NCI-H1436 treated with DMSO at 0.1 percent for 48 hours (cell line): ENCODE measurements at places on chromosomes 13 and 19.

DNA sequence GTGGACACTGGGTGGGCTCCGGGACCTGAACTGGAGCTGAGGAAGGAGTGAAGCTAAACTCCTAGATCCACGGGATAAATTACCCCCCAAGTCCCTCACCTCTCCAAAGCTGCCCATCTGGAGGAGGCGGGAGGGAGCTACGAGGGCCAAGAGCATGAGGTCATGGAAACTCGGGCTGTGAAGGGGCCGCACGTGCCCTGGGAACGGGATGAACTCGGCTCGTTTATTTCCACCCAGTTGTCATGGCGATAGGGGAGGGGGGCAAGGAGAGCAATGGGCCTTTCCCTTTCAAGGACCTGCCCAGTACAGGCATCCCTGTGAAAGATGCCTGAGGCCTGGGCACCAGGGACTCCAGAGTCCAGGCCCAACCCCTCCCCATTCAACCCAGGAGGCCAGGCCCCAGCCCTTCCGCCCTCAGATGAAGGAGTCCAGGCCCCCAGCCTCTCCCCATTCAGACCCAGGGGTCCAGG, 3.8 kb downstream of the PPP1R12C start:
- no peak for DNase-seq

DNA sequence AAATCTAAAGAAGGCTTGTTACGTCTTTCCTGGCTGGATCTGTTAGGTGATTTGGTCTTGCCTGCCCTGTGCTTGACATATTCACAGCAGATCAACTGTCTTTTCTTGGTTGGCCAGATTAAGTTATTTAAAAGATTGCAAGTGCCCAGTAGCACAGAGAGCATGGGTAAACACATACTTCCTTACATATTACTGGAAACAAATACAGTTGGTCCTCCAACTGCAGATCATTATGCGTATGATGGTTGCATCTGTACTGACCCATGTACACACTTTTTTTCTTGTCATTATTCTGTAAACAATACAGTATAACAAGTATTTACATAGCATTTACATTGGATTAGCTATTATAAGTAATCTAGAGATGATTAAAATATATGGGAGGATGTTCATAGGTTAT, 9.2 kb upstream of the MPHOSPH8 start:
- no peak for DNase-seq

GRCh38 chr13:26508885-26509284, 48.6 kb upstream of the WASF3 start:
- DNase-seq, result no peak

DNA sequence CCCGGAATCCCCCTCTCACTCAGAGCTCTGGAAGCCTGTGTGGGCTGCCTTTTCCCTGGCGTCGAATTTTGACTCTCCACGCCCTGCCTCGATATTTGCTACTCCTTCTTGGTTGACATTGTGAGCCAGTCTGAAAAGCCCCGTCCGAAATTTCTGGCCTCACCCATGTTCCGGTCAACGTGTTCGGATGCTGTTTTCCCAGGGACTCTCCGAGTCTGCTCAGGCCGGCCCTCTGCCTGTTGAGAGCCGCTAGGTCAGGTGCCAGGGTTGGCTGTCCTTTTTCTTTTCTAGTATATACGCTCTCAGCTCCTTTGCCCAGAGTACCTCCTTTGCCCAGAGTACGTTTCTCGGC, 6.8 kb upstream of the DGKH start:
- DNase-seq, result no peak

- no peak for DNase-seq
Observed at GRCh38 chr19:17753976-17754375, 2.7 kb downstream of the FCHO1 start.

DNA sequence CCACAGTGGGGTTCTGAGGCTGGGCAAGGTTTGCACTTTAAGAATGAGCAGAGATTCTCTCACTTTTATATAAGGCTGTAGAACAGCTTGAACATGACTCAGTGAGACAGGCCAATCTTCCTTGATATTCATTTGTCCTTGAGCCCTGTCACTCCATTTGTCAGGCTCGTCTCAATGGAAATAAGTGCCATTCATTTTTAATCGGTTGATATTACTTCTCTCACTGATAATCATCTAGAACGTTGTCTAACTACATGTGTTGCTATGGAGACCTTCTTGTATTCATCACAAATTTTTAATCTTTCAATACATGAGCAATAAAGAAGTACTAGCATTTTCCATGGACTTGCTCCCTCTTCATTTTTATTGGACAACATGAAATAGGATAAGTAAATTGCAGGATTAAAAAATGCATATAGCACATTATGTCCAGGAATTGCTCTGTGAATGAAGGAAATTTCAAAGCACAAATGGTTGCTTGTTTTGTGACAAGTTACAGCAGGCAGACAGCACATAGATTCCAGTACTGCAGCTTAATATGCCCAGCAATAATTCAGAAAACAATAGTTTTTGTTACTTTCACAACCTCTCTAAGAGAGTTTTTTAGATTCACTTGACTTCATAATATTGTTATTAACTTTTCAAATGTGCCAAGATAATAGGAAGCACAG, 1178.4 kb upstream of the ATXN8OS start:
- DNase-seq, result no peak

GRCh38 chr19:31214086-31214485, 135.2 kb downstream of the TSHZ3 start:
- no peak for DNase-seq

GRCh38 chr13:88022431-88023208, 351.4 kb downstream of the SLITRK5 start:
- DNase-seq, result no peak

- no peak for DNase-seq
Observed at GRCh38 chr19:4976401-4977298, 7.7 kb downstream of the KDM4B start.

DNA sequence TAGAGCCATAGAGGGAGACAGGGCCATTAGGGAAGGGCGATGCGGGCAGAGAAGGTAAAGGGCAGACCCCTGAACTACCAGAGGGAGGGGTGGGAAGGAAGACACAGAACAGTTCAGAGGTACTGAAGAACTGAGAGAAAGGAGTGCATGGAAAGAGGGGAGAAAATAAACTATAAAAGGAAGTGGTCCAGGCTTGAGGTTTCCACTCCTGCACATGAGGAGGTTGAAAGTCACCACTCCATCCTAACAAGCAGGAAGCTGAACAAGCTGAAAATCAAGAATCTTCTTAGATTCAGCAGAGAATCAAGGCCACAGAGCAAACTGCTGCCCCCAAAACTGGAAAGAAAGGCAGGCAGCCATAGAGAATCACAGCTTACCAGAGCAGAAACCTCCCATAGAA, 45.1 kb downstream of the MIPEP start:
- DNase-seq, result no peak

- DNase-seq, result no peak
Observed at GRCh38 chr19:55649268-55650125, 1.5 kb downstream of the CCDC106 start.

DNA sequence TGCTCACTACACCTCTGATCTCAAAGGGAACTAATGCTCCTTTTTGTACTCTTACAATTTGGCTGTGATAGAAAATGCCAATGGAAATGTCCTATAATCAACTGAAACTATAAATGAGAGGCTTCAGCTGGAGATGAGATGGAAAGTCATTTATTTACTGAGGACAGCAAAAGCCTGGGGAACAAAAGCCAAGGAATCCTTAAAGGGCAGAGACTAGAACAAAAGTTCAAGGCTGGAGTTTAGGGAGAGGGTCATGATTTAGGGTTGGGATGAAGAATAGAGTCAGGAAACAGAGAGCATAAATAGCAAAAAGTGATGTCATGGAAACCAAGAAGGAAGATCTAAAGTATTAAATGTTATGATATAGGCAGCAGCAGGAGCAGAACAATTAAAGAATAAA, 401.1 kb downstream of the FGF14 start:
- DNase-seq, result no peak

GRCh38 chr13:102038787-102039186, 363.1 kb downstream of the FGF14 start:
- DNase-seq, result peak; percentile 70
